ENCODE measurements at places on chromosomes 4 and X.

DNA sequence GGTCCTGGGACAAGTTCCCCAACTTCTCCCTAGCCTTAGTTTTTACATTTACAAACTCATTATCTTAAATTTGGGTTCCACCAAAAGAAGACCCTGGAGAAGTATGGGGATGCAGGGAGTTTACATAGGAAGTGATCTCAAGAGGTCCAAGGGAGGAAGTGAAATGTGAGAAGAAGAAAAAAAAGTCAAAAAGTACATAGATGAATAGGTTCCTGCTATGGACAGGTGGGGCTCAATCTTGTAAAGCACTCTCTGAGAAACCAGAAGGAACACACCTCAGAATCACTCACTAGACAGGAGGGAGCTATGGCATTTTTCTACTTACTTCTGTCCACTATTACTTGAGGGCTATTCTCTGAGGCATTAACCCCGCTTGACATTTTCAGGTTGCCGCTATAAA lies 56.6 kb downstream of the ARHGAP6 start:
- DNase-seq, result no peak

- no peak for DNase-seq
Measured at GRCh38 chr4:168560184-168561180, 63.6 kb downstream of the PALLD start.

- DNase-seq, result no peak
Measured at GRCh38 chr4:60655356-60655755, 544.8 kb upstream of the ADGRL3 start.

DNA sequence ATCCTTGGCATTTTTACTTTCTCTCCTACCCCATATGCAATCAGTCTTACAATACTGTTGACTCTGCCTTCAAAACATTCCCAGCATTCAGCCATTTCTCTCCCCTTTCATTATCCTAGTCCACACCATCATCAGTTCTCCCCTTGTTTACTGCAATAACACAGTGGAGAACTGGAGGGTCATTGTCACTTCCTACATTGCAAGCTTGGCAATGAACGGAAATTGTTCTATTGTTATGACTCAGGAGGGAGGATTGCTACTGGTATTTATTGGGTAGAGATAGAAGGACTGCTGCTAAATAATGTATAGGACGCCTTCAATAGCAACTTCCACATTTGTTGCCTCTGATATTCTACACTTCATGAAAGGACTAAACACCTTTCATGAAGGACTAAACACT lies 231.8 kb downstream of the BANK1 start:
- no peak for DNase-seq

- DNase-seq, result no peak
Measured at GRCh38 chrX:42855259-42855658, 77.3 kb upstream of the PPP1R2C start.

DNA sequence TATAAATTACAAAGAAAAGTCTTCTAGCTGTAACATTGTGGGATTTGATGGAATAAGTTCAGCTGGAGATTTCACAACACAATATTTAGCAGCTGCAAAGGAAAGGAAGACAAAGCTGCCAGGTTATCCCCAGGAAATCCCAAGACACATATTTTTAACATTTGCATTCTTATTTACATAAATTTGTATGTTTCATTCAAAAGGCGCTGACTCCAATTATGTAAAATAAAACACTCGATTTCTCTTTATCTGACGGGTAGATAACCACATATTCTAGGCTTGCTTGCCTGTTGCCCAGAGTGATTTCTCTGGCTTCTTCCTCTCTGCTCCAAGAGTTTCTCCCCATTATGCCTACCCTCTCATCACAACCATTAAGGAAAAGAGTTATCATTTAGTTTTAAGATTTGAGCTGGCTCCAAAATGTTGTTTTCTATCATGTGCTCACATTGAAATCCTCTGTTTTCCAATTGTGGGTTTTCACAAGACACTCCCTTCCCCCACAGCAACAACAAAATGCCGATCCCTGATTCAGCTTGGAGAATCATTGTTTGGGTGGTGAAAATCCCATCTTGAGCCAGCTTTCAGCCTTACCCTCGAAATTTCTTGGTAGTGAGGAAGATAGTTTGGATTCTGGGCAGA lies 128.2 kb upstream of the RASGEF1B start:
- DNase-seq, result no peak

- DNase-seq, result no peak
Measured at GRCh38 chrX:103254171-103254824, 657 bp downstream of the TCEAL8 start.

- DNase-seq, result peak; percentile 70
Measured at GRCh38 chr4:166165829-166166420, 292.9 kb downstream of the TLL1 start.

- DNase-seq, result no peak
Measured at GRCh38 chr4:79298027-79298426, 27.8 kb downstream of the NAA11 start.

GRCh38 chr4:68655764-68656444 lies 14.5 kb downstream of the UGT2B15 start:
- no peak for DNase-seq

DNA sequence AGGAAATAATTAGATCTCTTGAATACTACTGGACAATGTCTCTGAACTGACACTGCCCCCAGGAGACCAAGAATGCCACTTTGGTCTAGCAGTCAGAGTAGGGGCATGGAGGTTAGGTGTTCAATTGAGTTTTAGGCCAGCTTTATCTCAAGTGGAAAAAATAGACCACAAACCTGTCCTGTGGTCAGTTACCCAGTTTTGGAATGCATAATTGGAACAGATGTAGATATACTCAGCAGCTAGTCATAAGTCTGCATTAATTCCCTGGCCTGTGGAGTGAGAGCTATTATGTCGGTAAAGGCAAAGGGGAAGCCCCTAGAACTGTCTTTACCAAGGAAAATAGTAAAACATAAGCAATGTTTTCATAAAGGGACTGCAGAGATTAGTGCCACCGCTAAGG lies 587.7 kb downstream of the GLUD2 start:
- DNase-seq, result no peak

DNA sequence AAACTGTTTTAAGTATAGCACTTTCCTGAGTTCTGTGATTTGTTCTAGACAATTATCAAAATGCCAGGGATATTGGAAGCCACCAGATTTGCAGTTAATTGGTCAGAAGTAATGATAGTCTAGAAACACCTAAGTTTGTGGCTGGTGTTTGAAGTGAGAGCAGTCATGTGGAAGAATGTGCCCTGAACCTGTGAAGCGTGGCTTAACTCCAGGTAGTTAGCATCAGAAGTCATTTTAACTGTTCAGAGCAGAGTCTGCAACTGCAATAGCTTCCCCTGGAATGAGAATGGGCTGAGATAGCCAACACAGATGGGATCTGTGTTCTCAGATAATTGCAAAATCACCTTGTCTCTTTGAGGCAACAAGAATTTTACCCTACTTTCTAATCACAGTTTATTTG lies 255.1 kb upstream of the GK2 start:
- no peak for DNase-seq
